Stimulated activated CD4-positive, alpha-beta T cell treated with anti-CD3 and anti-CD28 coated beads, TNF-alpha, amount 100 ng/mL, for 4 hours (primary cell): ENCODE measurements at places on chromosomes 3 and 15.

DNA sequence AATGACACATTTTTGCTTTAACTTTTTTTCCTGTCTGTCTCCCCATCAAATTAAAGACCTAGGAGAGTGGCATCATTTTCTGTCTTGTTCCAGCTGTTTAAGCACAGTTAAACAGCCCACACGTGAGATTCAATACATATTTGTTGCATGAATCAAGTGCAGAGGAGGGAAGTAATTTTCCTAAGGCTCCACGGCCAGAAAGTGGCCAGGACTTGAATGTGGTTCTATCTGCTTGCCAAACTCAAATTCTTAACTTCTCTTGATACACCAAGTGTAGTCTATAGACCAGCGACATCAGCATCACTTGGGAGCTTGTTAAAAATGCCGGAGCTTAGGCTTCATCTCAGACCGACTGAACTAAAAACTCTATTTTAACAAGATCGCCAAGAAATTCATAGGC lies 724.8 kb upstream of the CFAP20DC start:
- DNase-seq, result no peak

DNA sequence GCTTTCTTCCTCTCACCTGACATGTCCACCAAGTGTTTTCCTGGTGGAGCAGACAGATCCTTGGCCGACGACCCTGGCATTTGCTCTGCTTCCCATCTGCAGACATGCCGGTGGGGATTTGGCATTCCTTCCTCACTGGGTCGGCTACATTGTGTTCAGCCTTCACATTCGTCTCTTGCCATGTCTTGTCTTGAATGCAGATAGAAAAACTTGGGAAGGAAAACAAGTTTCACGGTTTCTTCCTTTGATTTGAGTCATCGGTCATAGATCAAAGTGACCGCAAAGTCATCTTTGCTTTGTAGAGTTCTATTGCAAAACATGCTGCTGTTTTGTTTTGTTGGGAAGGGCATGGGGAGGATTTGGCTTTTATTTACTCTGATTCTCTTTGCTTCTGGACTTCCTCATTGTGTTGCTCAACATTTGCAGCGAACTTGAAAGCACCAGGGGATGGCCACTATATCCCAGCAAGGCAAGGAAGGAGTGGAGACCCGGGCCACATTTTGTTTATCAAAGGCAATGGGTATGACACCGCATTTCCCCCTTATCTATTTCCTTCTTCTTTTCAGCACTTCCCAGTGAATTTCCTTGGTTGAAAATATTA lies 321.3 kb downstream of the CACNA2D3 start:
- no peak for DNase-seq

GRCh38 chr15:74978503-74978902 lies 16.9 kb upstream of the SCAMP5 start:
- no peak for DNase-seq

- DNase-seq, result no peak
These were observed 370.3 kb upstream of the DPPA4 start for GRCh38 chr3:109707617-109708016.

DNA sequence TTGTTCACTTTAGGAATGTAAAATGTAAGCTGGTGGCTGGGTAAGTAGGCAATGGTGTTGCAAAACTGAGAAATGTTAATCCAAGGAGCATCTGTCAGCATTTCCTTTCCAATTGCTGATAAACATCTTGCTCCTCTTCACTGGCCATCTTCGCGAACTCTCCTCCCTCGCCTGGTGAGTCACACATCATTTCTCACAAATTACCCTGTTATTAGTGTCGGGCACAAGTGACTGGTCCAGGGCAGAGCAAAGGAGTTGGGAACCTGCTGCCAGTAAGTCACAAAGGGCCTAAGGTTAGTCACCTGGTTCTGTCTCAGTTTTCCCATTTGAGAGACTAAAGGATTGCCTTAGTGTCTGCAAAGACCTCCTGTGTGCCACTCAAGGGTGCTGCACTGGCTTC lies 13.0 kb downstream of the CERS3 start:
- DNase-seq, result no peak

DNA sequence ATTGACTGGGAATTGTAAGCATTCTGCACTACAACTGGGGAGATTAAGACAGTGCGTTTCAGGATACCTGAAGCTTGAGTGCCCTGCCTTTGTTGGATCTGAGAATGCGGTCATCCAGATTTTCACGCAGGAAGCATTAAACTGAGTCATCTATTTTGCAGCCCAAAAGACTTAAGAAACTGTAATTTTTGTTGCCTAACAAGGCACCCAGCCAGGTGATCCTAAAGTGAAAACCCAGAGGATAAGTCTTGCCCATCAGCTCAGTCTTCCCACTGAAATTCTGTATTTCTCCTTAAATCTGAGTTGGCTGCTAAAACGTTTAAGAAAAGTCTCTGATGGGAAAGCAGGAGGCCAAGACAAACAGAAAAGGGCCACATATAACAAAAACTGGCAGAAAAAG lies 242.5 kb upstream of the TMCO5A start:
- DNase-seq, result no peak

DNA sequence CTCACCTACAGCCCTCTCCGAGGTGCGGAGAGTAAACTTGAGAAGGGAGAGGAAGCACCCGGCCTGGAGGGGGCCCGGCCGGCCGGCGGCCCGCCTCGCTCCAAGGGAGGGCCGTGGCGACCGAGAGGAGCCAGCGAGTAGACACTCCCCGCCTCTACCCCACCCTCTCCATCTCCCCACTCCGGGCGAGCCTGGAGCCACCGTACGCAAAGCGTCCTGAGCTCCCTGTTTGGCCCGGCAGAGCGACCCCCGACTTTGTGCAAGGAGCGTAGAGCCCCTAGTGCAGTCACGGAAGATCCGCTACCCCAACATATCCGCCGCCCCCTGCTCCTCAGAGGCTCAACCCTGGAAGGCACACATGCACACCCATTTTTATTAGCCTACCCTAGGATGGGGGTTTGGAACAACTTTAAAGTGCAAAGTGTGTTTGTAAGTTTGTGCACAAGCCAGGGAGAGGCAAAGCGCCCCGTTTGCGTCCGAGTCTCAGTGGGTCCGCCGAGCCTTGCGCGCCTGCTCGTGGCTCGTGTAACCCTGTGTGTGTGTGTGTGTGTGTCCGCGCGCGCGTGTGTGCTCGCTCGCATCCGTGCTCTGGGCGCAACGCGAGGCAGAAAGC lies 508 bp upstream of the SMAD6 start:
- no peak for DNase-seq

- DNase-seq, result no peak
These were observed 67.9 kb downstream of the ULK4 start for GRCh38 chr3:41893977-41894376.

GRCh38 chr15:74535388-74536084 lies 5.5 kb upstream of the ARID3B start:
- no peak for DNase-seq

DNA sequence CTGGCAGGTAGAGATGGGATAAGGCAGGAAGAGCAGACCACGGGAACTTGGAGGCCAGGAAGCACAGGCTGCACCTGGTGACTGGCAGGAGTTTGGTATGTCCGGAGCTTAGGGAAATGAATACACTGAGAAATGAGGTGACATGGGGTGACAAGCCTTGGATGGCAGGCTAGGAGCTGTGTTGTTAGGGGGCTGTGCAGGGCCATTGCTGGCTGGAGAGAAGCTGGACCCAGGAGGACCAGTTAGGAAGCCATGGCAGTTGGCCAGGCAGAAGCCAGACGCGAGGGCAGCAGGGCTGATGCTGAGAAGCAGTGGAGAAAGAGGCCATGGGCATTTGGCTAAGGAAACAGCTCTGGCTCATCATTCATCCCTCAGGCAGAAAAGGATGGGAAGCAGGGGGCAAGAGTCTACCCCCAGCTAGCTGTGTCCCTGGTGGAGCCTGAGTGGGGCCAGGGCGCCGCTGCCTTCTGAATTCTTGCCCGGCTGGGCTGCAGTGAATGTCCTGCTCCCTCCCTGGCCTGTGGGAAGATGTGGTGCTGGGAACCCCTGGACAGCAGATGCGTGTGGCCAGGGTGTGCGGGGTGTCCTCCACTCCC lies 255.8 kb downstream of the FAM43A start:
- DNase-seq, result no peak

GRCh38 chr3:102206511-102207031 lies 228.2 kb upstream of the ZPLD1 start:
- no peak for DNase-seq

DNA sequence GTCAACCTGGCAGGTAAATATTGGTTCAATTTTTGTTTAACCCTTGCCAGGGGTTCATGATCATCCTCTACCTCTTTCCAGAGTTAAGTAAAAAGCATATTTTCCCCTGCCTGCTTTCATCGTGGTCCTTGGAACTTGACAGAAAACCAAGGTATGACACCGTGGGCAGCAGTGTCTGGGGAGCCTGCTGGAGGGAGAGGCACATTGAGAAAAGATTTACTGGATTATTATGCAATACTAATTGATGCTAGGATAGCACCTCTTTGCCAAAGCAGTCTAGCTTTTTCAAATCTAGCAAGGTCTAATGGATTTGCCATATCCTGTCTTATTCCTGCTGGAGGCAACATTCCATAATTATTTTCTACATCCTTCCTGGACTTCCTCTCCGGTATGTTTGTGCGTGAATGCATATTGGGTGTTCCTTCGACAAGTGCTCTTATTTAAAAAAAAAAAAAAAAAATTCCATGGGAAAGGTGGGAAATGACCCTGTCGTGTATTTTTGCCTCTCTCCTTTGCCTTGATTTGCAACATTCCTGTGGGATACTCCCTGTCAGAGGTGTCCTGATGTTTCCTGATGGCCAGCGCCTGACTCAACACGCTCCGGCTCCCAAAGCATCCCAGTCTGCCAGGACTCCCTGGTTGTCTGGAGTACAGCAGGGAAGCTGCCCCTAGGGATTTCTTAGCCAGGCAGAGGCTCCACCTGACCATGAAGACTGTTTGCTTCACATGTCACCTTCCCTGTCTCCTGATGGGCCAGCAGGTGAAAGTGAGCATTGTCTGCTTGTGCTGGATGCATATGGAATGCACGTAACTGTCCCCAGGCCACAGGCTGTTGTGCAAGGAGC lies 6.3 kb downstream of the BHLHE40 start:
- DNase-seq, result no peak

- DNase-seq, result no peak
These were observed 11.3 kb downstream of the SHISA5 start for GRCh38 chr3:48492461-48493202.

DNA sequence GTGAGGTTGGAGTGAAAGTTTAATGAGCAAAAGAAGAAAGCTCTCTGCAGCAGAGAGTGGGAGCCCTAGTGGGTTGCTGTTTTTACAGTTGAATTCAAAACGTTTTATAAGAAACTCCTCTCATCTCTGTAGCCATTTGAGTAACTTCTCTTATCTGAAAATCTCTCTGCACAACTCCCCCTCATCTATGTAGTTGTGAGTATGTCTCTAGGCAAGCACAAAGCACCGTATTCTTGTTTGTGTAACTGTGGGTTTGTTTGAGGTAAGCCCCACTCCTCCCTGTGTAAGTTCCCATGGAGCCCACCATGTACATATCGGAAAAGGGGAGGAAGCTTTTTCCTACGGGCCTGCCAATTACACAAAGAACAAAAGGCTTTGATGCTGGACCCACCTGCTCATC lies 56.5 kb upstream of the GOLGA6L2 start:
- DNase-seq, result no peak

- DNase-seq, result no peak
These were observed 84.8 kb upstream of the ARRDC4 start for GRCh38 chr15:97875513-97876280.

- no peak for DNase-seq
These were observed 159.0 kb downstream of the FRMD5 start for GRCh38 chr15:44035781-44036699.

- DNase-seq, result no peak
These were observed 112.6 kb upstream of the KBTBD8 start for GRCh38 chr3:66885326-66886000.

DNA sequence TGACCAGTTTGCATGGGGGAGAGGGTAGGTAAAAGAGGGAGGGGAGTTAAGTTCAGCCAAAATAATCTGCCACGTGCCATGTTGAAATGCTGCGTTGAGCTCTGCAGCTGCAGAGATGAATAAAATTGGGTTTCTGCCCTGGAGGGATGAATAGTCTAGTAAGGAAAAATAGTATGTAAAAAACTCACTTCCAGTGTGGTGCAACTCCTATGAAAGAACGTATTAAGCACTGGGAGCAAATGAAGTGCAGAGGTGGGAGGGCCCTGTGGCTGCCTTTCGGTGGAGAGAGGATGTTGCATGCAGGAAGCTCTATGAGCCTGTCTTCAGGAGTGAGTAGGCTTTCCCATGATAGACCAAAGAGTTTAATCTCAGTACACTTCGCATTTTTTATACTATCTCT lies 8.6 kb downstream of the CEP63 start:
- no peak for DNase-seq

DNA sequence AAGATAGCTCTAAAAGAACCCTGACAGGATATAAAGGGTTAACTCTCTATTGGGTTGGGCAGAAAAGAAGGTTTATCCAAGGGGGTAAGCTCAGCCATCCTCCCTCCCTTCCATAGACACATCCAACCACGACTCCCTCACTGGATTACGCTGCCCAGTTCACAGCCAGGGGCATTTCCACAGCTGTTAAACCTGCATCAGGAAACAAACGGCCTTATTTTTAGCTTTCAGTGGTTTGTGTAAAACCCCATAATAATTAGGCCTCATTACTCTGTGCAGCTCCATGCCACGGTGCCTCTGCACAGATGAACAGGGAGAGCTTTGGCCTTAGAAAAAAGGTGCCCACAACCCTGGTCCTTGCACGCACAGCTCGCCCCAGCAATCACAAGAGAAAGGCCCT lies 110.6 kb downstream of the GABRB3 start:
- no peak for DNase-seq

DNA sequence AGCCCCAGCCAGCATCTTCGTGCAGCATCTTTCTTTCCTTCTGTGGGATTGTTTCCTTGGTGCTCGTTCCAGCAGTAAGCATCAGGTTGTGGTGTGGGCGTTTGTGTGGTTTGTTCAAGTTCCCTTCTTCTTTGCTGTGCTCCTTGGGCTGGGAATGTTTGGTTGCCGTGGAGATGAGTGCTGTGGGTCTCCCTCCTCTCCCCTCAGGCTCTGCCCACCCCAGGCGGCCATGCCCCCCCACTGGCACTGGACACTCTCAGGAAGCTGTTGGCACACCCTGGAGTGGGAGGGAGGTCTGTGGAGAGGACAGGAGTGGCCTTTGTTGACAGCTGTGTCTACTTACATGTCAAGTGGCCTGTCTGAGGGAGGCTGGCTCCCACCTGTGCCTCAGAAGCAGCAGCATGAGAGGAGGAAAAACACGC lies 46.5 kb upstream of the SACM1L start:
- no peak for DNase-seq

- DNase-seq, result no peak
These were observed 74.8 kb upstream of the PIAS1 start for GRCh38 chr15:67979281-67979680.

DNA sequence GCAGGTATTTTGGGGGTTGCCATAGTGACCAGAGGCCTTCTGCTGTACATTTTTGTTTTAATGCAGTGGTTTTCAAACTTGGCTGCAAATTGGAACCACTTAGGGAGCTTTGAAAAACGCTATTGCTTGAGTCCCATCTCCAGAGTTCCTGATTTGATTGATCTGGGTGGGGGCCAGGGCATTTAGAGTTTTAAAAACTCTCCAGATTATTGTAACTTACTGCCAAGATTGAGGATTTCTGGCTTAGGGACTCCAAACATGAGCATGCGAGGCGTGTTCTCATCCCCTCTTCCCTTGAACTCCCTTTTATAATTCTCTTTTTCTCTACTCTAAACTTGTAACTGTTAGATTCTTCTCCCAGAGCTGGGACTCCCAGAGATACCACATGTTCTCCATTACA lies 340.8 kb upstream of the SUCLG2 start:
- DNase-seq, result no peak
